ENCODE measurements at places on chromosomes 16 and 17.

DNA sequence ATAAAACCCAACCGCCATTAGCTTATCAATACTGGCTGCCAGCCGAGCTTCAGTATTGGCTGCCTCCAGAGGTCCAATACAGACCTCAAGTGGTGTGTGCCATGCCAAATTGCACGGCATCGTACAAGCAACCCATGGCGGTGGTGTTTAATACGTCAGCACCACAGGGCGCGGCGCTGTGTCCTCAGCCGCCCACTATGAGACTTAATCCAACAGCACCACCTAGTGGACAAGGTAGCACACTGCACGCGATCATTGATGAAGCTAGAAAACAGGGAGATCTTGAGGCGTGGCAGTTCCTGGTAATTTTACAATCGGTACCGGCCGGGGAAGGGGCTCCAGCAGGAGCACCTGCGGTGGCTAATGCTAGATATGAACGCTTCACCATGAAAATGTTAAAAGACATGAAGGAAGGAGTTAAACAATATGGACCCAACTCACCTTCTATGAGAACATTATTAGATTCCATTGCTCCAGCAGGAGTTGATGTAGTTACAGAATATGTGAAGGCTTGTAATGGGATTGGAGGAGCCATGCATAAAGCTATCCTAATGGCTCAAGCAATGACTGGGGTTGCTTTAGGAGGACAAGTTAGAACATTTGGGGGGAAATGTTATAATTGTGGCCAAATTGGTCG, 15.4 kb downstream of the FLYWCH1 start:
- peak; percentile 84 for DNase-seq

GRCh38 chr17:29709866-29710519, 87.3 kb upstream of the CORO6 start:
- no peak for DNase-seq

DNA sequence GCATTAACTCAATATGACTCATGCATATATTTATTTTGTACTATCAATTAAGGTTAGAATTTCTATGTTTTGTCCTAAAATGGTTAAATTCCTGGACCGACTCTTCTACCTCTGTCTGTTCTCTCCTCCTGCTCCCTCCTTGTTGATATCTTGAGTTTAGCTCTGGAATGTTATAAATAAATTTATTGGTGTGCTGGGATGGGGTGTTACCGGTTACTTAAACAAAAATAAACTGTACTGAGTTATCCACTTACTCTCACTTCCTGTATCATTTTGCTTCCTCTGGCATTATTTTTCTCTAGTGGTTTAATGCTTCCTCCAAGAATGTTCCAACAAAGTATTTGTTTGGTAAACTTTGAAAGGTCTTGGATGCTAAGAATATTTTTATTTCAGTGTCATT, 120.1 kb downstream of the ABCA8 start:
- no peak for DNase-seq

- DNase-seq = no peak
Observed at GRCh38 chr17:49497148-49498028, 2.3 kb downstream of the NGFR start.

DNA sequence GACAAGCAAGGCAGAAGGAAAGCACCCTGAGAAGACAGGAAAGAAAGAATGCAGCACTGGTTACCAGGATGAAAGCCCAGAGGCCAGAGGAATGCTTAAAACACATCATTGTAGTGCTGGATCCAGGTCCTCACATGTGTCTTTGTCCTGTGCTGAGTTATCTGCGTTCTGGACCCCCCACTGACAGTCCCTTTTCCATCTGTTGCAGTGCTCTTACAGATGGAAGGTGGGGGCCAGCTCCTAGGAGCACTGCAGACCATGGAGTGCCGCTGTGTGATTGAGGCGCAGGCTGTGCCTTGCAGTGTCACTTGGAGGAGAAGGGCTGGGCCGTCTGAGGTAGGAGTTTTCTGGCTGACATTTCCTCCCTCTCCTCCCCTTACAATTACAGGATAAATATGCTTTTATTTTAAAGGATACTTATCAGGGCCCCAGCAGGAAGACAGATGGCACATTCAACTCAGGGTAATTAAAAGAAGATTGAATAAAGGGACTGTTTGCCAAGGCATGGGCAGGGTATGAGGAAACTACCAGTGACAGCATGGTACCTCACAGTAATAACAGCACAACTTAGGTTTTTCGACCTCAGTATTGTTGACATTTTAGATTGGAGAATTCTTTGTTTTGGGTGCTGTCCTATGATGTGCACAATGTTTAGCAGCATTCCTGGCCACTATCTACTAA, 3.0 kb downstream of the EME1 start:
- DNase-seq = no peak

DNA sequence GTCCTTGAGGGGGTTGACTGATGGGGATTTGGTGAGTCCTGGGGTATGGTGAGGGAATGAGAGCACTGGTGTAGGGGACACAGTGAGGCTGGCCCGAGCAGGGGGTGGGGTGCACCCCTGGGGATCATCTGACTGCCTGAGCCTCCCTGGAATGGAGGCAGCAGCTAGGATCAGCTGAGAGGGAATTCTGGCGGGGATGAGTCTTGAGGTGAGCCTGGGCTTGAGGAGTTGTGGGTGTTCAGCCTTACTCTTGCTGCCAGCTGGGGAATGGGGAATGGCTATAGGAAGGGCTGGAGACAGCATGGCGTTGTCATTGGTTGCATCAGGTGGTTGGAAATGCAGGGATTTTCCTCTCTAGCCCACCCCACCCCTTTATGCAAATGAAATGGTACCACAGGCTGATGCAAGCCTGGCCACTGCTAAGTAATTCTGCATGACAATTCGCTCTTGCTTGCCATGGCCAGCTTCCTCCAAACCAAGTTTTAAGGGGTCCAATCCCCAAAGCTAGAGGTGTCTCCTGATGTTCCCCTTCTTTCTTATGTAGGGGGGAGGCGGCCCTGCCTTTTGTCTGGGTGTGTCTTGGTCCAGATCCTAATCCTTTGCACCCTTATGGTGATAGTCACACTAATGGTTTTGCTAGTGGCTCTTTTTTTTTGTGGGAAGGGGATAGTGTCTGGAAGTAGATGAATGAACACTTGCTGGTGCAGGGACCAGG, 7.5 kb downstream of the NFE2L1 start:
- DNase-seq = no peak

GRCh38 chr17:75877752-75878173, 618 bp downstream of the TRIM47 start:
- DNase-seq = peak; percentile 59

GRCh38 chr16:88785106-88785924, at the start of gene PIEZO1:
Gene PIEZO1, minus strand, starts transcription at chr16:88785220. Its CDS starts 256 bp downstream, at chr16:88784964.
- DNase-seq = peak; percentile 81

DNA sequence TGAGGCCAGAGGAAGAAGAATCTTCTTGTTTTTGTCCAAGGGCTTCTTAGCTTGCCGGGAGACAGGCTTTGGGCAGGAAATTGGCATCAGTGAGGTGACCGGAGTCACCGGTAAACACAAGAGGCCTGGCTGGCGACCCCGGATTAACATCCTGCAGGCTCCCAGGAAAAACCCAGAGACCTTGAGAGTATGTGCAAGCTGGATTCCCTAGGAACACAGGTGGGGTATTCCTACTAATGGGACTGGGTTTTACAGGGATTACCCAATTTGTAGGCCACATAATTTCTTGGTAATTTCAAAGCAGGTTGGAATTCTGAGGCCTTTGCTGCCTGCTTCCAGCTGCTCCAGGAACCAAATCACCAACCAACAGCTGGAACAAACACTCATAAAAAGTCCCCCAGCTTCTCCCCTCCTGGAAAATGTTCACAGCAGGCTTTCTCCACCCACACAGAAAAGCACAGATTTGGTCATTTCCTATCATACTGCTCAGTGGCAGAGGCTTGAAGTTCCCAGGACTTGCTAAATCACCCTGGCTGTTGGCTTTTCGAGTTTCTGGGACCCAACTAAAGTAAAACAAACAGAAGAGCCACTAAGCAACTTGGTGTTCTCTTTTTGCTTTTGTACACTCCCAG, 258.8 kb downstream of the IRF8 start:
- no peak for DNase-seq

DNA sequence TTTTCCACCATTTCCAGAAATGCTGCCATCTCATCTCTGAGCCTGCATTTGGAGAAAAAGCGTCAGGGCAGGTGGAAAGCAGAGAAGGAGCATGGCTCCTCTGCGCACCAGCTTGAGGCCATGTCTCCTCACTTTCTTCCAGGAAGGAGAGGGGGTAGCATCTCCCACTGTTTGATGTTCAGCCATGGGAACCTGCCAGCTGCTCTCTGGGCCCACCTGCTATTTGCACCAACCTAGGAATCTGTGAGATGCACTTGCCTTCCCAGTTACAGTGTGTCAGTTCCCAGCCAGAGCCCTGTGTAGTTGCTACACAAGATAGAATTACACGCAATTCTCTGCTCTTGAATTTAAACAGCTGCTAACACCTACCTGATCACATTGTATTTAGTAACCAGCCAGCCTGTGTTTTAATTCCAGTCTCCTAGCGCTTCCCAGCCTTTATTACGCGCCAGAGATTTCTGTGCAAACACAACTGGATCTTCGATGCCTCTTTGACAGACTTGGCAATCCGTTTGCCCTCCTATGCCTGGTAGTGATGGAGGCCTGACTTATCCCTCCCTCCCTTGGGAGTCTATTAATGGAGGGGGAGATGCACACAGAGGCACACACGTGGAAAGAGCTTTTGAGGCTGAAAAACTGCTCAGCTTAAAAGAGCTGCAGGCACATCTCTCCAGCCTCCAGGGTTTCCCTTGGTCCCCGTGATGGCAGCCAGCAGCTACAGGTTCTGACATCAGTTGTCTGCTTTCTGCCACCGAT, 98.1 kb upstream of the SEC14L1 start:
- DNase-seq = no peak

DNA sequence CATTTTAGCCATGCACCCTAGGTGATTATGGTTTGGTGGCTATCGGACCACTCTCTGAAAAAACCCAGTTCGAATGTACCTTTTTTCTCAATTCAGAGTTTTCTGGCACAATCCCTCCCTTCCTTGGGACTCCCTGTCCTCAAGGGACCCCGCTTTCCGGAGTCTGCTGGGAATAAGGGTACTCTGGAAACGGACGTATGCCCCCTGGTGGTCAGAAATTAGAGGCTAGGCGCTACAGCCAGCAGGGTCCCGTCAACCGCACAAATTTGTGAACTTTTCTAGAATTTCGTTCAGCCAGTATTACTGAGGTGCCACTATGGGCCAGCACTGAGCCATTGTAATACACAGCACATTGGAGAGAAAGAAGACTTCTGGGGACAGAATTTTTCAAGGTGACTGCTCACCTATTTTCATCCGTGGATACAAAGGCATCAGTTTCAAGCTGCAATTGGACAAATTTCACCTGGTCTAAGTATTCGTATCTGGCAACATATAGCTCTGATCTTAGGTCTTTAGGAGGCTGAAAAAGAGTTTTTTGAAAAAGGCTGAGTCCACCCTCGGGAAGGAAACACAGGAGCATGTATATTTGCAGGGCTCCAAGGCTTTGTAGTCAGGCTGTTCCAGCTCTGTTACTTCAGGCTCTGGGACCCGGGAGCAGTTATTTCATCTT, 27.1 kb upstream of the CRYBA1 start:
- peak; percentile 64 for DNase-seq

DNA sequence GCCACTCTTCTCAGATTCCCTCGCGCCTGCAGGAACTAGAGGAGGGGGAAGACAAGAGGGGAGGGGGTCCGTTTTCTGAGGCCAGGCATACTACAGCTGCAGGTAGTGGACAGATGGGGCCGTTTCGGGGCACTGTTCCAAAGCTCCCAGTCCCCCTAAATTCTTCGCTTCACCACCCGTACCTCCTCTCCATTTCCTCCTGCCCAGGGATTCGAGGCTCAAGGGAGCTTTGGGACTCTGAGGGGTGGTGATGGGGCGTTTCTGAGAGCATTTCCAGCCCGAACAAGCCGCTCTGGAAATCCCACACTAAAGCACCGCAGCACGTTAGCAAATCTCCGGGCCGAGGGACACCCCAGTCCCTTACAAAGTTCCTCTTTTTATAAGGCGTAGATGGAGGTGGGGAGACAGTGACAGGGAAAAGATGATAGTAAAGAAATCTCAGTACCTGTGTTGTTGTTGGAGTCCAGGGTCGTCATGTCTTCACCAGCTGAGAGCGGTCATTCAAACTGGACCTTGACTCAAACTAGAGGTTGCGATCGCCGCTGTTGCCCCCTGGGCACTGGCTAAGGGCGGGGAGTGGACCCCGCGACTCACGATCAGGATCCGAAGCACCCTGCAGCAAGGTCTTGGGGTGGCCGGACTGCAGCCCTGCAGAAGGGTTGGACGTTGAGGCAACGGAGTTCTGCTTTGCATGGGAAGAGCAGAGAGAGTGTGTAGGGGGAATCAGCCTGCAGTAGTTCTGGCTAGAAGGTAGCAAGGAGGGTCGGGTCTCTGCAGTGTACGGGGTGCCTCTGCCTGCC, 570 bp downstream of the NR1D1 start:
- peak; percentile 17 for DNase-seq

DNA sequence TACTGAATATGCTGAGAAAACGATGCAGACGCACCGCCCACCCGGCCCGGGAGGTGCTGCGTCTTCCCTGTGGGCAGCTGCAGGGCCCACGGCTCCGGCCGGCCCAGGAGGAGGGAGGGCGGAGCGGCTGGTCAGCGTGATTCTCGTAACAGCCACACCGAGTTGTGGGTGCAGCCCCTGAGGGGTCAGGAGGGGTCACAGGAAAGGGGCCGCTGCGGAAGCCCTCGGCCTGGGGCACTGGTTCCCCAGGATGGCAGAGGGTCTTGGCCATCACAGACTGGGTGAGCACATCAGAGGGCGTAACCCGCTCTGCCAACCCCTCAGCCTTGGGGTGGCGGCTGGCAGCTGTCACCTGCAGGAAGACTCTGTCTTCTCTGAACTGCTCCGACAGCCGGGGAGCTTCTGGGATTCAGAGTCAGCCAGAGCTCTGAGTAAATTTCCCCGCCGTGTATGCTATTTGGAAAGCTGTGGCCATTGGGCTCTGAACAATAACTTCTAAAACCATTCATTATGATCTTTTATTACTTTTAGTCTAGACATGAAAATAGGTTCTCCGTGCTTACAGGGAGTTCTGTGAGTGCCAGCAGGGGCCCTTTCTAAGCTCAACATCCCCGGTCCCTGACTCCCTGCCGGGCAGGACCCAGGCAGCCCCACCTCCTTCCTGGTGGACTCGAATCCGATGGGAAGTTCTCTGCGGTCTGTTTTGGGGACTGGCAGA, 87.4 kb upstream of the CHMP6 start:
- no peak for DNase-seq

- DNase-seq = no peak
Observed at GRCh38 chr16:14071576-14072271, 605 bp downstream of the MRTFB start.

GRCh38 chr17:59487161-59487873, 78.1 kb upstream of the DHX40 start:
- DNase-seq = no peak

GRCh38 chr16:88003736-88004135, 52.5 kb downstream of the BANP start:
- no peak for DNase-seq

GRCh38 chr16:25922438-25922837, 230.7 kb downstream of the HS3ST4 start:
- no peak for DNase-seq
